ENCODE measurements at places on chromosomes 4 and X.

DNA sequence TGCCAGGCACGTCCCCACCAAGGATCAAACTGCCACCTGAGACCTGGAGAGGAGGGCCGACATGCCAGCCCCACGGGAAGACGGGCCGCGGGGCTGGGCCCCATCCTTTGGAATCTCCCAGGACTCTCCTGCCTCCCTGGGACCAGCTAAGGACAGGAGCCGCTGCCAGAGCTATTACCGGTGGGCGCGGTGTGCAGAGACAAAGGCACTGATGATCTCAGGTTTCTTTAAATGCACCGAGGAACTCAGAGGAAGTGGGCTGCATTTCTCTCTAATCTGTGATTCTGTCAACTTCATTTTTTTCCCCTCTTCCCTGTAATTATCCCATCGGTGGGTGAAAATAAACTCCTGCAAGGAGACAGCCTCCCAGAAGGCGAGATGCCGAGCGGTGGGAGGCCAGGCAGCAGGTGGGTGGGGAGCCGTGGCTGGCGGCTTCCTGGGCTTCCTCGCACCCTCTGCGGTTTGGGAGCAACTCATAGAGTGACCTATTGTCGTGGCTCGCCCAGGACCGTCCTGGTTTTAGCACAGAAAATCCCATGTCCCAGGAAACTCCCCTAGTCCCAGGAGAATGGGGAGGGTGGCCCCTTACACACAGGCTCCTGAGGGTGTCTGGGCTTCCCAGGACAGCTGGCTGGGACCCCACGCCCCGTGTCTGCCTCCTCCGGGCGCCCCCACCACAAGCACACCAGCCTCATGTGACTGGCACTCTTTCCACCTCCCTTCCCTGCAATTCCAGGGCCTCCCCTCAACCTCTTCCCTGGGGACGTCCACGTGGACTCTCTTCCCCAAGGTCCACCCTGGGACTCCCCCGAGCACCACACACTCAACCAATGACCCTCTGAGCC lies 62.3 kb upstream of the ADRA2C start:
- peak; percentile 42 for DNase-seq

- DNase-seq: peak; percentile 38
Measured at GRCh38 chr4:38782452-38783108, at the start of gene TLR10. TSS of gene TLR10 (minus strand) at chr4:38782990. CDS start at chr4:38775590, 7,400 bp downstream.

DNA sequence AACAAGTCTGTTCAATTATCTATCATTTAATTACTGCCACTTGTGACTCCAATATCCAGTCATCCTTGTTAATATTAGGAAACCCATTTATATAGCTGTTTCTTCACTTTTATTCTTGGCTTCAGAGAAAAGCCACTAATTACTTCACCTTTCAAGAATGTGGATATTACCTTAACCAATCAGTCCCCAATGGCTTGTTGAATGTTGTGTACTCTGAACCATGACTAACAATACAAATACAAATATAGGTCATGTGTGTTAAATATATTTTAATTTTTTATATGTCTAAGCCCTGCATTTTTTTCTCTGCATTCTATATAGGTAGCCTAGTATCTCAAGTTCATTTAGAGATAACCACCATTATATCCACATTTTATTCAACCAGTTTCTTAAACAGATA lies 1513.4 kb upstream of the AGA start:
- DNase-seq: no peak

DNA sequence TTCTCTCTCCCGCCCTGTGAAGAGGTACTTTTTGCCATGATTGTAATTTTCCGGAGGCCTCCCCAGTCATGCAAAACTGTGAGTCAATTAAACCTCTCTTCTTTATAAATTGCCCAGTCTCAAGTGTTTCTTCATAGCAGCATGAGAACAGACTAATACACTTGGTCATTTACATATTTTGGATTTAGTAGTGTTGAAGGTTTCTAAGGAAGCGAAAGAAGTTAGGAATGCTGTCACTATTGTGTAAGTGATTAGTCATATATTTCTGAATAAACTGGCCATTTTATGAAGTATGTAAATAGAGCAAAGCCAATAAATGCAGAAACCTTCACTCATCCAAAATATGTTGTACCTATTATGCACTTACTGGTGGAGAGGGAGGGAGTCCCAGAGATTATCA lies 34.4 kb upstream of the GK2 start:
- DNase-seq: no peak

DNA sequence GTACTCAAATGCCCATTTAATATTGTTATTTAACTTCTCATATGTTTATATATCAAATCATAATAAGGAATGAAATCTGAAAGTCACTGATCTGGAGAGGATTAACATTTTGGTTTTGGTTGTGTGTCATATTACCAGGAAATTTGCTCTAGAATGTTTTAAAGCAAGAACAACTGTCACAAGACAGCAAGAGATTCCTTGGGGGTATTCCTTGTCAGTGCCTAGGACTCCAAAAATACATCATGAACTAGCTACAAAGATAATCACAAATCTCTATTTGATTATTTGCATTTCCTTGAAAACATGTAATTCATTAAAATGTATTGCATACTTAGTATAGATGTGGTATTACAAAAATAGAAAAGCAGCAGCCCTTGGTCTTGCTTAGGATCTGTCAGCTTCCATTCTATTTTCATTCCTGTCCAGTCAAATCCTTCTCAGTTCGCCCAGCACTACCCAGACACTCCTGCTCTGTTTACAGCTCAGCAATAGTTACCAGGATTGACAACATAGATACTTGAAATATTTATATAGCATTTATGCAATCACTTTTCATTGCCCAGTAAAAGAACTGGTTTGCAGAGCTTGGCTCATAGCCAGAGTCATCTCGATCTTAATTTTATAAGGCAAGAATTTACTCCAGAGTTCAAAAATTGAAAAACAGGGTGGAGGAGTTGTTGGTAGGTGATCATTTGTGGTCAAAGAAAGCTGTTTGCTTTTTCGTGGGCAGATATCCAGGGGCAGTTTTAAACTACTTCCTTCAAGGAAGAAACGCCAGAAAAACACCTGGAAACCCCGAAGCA lies 9.2 kb upstream of the BMP3 start:
- DNase-seq: no peak

DNA sequence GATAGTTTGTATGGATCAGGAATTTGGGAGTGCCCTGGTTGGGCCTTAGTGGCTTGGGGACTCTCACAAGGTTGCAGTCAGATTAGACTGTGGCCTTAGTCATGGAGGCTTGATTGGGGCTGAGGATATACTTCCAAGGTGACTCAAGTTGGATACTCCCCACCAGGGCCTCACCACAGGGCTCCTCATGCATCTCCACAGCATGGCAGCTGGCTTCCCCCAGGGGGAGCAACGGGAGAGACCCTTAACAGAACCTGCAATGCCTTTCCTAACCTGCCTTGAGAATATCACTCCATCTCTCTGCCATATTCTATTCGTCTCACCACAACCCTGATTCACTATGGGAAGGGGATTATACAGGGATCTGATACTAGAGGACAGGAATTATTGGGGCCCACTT lies 161.9 kb downstream of the RELL1 start:
- DNase-seq: no peak

GRCh38 chr4:95601356-95601755 lies 52.6 kb upstream of the UNC5C start:
- no peak for DNase-seq

GRCh38 chr4:72397314-72397713 lies 171.7 kb downstream of the ADAMTS3 start:
- DNase-seq: no peak

DNA sequence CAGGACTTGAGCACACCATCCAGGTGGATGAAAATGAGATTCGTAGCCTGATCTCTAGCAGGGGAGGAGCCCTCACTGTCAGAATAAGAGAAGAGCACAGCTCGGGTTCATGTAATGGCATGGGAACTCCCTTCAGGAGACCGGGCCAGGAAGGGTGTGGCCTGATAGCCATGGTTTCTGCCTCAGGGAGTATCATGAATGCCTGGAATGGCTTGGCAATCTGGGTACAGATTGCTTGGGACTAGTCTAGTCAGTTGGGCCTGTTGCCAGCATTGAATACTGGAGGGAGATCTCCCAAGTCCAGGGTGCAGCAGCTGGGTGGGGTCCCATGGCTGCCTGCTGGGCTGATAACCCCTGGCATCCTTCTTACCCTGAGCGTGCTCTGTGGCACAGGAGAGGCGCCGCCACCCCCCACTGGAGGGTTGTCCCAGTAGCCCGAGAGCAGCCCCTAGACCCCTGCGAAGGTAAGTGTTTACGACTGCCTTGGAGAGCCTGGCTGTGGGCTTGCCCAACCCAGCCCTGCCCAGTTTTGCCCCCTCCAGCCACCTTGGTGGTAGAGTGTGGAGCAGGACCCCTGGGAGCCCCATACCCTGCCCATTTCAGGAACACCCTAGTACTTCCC lies 298.8 kb downstream of the TEX13A start:
- no peak for DNase-seq

GRCh38 chr4:2702361-2702760 lies 53.8 kb downstream of the TNIP2 start:
- DNase-seq: no peak

DNA sequence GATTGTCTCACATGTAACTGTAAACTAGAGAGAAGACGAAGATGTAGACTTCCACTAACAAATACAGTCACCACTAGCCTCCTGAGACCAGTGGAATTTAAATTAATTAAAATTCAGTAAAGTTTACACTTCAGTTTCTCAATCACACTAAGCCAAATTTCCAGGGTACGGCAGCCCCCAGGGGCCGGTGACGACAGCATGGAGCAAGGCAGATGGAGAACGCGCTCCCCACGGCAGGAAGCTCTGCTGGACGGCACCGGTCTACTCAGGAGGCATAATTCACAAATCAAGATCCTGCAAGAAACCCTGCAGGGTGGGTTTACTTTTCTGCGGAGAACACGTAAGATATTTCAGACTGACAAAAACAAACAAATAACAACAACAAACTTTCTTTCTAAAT lies 80.7 kb downstream of the FAT1 start:
- DNase-seq: no peak

DNA sequence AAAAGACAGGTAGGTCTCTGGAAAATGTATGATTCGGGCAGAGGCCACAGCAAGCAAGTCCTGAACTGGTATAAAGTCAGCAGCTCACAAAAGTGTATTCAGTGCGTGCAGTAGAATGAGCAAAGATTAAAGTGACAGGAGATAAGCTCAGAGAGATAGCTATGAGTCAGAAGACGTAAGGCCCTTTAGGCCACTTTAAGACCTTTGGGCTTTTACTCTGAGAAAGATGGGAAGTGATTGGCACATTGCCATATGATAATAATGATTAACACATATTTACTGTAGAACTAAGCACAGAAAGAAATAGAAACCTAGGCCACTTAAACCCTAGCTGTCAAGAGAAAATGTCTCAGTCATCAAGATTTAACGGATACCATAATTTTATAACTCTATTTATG lies 51.7 kb downstream of the TBCK start:
- DNase-seq: no peak

DNA sequence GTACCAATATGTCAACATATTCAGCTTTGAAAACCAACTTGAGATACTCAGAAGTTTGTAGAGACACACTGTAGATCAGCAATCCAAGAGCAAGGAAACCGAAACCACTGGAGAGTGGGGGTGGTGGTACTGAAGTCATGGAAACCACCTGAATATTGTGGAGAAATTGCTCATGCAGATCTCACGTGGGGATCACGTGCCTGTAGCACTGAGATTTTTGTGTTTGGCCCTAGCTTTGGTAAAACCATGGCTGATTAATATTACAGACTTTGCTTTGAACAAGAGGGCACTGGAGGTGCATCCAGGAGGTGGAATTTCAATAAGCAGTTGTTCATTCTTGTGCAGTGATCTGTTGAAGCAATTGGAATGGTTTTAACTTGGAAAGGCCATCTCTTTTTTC lies 47.2 kb downstream of the GBA3 start:
- no peak for DNase-seq

- DNase-seq: no peak
Measured at GRCh38 chr4:152072001-152072485, 311.2 kb upstream of the GATB start.

GRCh38 chrX:39813631-39814277 lies 284.0 kb downstream of the BCOR start:
- DNase-seq: peak; percentile 72

GRCh38 chr4:119039779-119040178 lies 95.9 kb upstream of the MYOZ2 start:
- DNase-seq: no peak

DNA sequence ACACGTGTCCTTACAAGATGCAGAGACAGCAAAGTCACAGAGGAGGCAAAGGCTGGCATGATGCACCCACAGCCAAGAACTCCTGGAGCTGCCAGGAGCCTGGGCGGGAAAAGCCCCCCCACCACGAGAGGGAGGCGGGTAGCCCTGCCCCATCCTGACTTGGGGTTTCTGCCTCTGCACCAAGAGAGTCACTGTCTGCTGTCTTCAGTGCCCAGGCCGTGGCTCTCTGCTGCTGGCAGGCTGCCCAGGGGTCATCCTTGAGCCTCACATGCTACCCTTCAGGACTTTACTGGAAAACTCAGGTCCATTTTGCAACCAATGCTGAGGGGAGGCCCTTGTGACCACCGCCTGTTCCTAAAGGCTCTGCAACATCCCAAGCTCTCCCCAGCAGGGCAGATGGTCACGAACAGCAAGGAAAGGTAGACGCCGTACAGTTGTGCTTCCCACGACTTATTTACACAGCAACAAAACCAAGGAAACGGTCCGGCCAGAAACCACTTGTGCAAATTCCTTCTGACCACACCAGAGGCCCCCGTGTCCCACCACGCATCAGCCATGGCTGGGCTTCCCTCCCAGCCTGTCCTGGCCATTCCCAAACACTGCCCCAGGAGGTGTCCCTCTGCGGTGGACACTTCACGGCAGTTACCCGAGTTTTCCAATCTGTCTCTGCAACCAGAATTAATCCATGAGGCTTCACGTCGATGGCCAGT lies 56.9 kb downstream of the ACOX3 start:
- DNase-seq: no peak

DNA sequence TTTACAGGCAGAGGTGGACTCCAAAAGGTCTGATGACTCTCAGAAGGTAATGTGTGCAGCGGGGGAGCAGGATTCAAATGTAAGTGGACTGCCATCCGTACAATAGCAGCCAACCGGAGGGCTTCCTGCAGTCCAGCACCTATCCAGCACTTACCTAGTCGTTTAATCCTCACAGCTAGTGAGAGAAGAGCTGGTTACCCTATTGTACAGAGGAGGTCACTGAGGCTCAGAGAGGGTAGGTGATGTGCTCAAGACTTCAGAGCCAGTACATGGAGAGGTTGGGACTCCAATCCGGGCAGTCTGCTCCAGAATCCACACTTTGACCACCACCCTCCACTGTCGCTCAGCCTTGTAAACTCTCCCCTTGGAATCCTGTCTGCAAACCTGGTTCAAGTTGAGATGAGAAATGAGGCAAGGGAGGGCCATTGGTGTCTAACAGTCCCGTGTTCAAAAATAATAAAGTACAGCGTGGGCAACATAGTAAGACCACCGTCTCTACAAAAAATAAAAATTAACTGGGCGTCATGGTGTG lies 22.5 kb upstream of the JAKMIP1 start:
- DNase-seq: peak; percentile 20

- no peak for DNase-seq
Measured at GRCh38 chr4:122456231-122457116, at the start of gene IL2. TSS of gene IL2 (minus strand) at chr4:122456725. CDS start at chr4:122456440, 285 bp downstream.

Measured in nucleus accumbens (tissue), 56 donors.